Daoy (cell line): ENCODE measurements at places on chromosomes 12 and 14. TPM values are rescaled to one million over a fixed set of nuclear protein-coding genes. Genes with fewer than 3 reads are reported as not detected.

DNA sequence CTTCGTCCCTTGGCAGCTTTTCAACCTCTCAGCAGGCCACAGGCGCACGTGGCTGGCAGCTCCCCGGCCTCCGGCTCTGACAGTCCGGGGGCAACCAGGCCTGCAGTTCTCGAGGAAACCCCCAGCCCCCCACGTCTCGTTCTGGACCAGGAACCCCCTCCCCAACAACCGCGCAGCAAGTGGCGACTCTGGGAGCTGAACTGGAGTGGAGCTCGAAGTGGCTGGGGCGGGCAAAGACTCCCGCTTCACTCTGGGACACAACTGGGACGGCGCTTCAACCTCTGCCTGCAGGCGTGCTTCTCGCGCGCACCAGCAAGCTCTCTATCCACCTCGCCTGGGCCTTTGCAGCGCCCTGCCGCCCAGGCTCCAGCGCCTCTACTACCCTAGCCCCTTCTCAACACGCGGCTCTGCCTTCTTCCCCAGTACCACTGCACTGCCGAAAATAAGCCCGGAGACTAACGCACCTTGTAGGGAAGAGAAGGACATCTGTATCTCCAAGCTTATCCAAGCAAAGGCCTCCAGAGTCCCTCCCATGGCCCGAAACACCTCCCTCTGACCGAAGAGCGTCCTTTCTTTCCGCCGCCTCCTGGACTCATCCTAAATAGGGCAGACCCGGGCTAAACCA, 2.4 kb upstream of the NKX2-1 start:
- no peak for DNase-seq

- DNase-seq, result no peak
Observed at GRCh38 chr12:10663869-10664268, 10.0 kb downstream of the STYK1 start.

GRCh38 chr14:100323121-100323941, at the start of gene SLC25A47:
SLC25A47 (plus strand) TSS chr14:100323339; CDS start chr14:100323415, 76 bp downstream.
- DNase-seq, result no peak

The SETD3 gene
- total RNA-seq, result 81.8 and 116 TPM in 2 replicates
